Activated CD4-positive, alpha-beta T cell treated with anti-CD3 and anti-CD28 coated beads, Interleukin-2, amount 50 U/mL, for 4 hours (primary cell): ENCODE measurements at places on chromosomes 3 and 15.
A peak's percentile ranks its signal among the peaks of the same experiment; 100 is the strongest.

- no peak for DNase-seq
Observed at GRCh38 chr3:196162679-196163078, 48.5 kb downstream of the ZDHHC19 start.

DNA sequence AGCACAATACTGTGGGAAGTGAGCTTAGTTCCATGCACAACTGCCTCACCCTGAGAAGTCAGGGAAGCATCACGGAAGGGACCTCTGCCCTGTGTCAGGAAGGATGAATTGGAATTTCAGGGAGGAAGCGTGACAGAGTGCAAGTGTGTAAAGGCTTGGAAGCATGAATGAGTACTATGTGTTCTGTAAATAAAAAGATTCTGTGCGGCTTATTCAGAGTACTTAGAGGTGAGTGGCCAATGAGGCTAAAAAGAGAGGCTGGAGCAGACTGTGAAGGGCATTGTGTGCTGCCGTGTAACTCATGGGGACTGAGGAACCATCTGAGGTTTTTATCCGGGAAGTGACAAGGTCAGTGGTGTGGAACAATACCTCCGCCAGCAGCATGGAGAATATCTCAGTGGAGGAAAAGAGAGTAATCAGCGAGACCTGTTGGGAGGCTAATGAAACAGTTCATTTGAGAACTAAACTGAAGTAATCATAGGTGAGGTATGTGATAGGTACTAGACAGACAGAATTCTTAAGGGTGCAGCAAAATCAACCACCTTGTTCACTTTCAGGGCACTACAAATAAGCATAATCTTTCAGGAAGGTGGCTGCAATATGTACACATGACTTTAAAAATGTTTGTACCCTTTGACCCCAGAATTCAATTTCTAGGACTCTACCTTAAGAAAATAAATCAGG lies 64.9 kb upstream of the SPRED1 start:
- DNase-seq = no peak

GRCh38 chr3:134282659-134283047 lies 32.0 kb upstream of the RYK start:
- no peak for DNase-seq

GRCh38 chr3:134978658-134979057 lies 183.6 kb downstream of the EPHB1 start:
- no peak for DNase-seq

- DNase-seq = no peak
Observed at GRCh38 chr15:95292785-95293450, 1037.6 kb upstream of the NR2F2 start.

- DNase-seq = no peak
Observed at GRCh38 chr3:143604402-143605185, 243.7 kb downstream of the SLC9A9 start.

GRCh38 chr3:23608650-23609049 lies 197.1 kb upstream of the UBE2E1 start:
- no peak for DNase-seq

- DNase-seq = no peak
Observed at GRCh38 chr3:169094204-169094603, 569.3 kb downstream of the MECOM start.

- DNase-seq = peak; percentile 19
Observed at GRCh38 chr15:94229591-94230369, 1.6 kb upstream of the MCTP2 start.

GRCh38 chr3:144301863-144302262 lies 330.2 kb downstream of the DIPK2A start:
- no peak for DNase-seq

DNA sequence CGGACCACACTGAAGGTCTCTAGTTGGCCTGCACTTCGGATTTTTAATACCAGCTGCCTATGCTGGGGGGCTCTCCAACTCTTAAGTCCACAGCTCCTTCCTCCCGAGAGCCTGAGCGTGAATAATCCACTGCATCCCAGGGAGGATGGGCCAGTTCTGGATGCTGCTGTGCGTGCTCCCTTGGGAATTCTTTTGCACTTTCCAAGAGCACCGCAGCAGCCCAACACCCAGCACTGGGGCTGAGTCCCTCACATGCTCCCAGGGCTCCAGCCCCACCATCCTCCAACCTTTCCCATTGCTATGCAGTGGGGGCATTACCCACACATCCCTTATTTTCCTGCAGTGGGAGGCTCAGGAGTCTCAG lies 136.4 kb upstream of the IQSEC1 start:
- no peak for DNase-seq

DNA sequence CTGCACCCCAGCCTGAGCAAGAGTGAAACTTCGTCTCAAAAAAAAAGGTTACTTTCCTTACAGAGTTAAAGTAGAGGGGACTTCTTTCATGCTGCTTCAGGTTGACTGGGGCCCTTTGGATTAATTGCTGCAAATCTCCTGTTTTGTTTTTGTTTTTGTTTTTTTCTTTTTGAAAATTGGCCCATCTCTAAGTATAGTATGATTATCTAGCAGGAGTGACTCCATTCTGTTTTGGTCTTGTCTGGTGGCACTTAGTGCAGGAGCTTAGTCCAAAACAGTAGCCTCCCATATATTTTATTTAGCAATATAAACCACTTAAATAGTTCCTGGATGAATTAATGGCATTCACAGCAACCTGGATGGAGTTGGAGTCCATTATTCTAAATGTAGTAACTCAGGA lies 113.0 kb downstream of the RPL22L1 start:
- DNase-seq = no peak

DNA sequence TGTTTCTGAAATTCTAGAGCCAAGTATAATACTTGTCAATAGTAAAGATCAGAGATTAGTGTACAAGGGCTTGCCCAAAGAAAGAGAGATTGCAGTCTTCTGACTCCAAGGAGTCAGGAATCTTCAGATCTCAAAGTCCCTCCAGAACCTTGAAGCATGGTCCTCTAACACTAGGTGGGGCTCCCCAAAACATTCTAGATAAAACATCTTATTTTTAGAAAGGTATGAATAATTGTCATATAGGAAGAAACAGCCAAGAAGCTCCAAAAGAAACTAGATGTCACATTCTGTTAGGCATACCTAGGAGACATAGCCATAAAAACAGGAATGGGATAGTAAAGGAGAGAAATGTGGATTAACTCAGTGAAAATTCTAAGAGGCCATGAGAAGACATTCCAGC lies 10.7 kb downstream of the MUC13 start:
- DNase-seq = no peak

GRCh38 chr15:36831125-36831903 lies 251.9 kb downstream of the CDIN1 start:
- no peak for DNase-seq

GRCh38 chr3:116607205-116607604 lies 102.4 kb upstream of the TUSC7 start:
- DNase-seq = no peak

DNA sequence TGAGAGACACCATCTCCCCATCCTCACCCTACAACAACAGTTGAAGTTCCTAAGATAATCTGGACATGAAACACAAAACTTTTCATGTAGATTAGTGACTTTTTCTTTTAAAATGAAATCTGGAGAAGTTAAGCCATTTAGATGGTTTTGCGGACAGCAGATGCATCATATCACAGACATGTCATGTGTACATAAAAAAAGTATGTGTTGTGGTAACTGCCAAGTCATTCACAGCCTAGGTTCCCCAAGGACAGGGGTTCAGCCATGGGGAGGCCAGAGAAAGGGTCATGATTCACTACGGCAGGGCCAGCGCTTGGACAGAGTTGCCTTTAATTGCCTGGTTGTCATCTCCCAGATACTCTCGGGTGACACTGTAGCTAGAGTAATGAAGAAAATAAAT lies 163.2 kb downstream of the PDZRN3 start:
- DNase-seq = no peak

- no peak for DNase-seq
Observed at GRCh38 chr15:62145015-62145735, 19.9 kb downstream of the C2CD4B start.

DNA sequence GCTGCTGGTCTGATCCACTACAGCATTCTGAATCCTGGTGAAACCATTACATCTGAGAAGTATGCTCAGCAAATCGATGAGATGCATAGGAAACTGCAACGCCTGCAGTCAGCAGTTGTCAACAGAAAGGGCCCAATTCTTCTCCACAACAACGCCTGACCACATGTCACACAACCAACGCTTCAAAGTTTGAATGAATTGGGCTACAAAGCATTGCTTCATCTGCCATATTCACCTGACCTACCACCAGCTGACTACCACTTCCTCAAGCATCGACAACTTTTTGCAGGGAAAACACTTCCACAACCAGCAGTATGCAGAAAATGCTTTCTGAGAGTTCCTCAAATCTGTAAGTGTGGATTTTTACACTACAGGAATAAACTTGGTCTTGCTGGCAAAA lies 54.7 kb upstream of the C2CD4B start:
- no peak for DNase-seq

DNA sequence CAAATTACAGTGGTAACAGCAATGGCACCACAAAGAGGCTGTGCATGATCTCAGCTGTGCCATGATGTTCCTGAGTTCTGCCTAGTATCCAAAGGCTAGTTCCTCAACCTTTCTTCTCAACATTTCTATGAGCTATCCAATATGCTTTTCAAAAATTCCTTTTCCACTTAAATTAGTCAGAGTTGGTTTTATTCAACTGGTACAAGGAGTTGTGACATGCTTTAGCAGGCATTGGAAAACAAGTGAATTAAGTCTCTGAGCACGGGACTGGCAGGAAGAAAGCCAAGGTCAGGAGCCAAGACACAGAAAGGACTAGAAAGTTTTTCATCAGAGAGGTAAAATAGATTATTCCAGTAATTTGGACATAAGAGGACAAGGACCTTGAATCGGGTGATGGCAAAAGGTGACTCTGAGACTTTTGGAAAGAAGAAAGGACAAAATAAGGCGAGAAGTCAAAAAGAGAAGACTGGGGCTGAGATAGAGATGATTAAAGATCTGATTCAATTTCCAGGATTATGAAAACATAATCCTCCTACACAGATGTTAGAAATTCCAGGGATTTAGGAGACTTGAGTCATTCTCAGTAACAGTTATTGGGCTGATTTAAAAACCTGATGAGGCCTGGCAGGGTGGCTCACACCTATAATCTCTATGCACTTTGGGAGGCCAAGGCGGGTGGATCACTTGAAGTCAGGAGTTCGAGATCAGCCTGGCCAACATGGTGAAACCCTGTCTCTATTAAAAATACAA lies 36.1 kb downstream of the PBRM1 start:
- no peak for DNase-seq

DNA sequence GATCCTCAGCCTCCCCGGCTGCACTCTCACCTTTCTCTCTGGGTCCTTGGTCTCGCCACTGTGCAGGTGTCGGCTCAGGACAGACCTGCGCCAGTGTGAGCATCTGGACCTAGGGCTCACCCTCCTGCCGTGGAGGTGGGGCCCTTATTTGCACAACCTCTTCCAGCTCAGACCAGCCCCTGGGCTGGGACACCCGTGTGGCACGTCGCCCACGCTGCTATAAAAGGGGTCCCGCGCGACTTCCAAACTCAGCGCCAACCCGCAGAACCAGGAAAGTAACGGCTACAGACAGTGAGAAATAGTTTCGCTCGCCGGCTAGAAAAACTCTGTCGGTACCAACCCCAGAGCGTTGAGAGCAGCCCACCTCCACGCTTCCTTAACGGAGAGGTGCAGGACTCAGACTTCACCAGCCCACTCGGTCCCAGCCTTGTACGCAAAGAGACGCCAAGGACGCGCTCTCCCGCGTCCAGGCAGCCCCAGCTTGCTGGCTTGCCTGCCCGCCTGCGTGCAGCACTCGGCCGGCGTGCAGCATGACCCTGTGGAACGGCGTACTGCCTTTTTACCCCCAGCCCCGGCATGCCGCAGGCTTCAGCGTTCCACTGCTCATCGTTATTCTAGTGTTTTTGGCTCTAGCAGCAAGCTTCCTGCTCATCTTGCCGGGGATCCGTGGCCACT lies at the start of the genes DUOX2 and DUOXA2:
Gene DUOX2, minus strand, starts transcription at position 97 of the 675 bp plus-strand sequence. CDS start 761 bp downstream, outside the sequence.
Gene DUOXA2, plus strand, starts transcription at position 251 of the 675 bp plus-strand sequence. Its CDS starts 280 bp downstream, at position 531.
- no peak for DNase-seq

DNA sequence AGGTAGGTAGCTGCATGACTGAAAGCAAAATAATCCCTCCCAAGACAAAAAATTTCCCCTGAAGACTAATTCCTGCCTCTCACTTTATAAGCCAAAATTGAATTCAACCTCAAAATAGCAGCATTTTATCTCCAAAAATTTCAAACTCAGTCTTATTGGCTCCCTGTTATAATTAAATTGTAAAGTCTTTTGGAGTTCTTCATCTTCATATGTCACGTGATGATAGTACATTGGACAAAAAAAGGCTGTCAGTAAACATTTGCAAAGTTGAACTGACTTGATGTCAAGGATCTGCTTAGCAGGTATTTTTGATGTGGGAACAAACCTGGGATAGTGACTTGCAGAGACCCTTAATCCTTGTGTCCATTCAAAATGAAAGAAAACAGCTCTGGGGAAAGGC lies 98.4 kb upstream of the SPRED1 start:
- DNase-seq = no peak

- DNase-seq = no peak
Observed at GRCh38 chr15:70200511-70201424, 103.1 kb upstream of the TLE3 start.

GRCh38 chr3:143203848-143204247 lies 84.3 kb downstream of the CHST2 start:
- no peak for DNase-seq

GRCh38 chr15:96052572-96053030 lies 277.9 kb upstream of the NR2F2 start:
- no peak for DNase-seq

DNA sequence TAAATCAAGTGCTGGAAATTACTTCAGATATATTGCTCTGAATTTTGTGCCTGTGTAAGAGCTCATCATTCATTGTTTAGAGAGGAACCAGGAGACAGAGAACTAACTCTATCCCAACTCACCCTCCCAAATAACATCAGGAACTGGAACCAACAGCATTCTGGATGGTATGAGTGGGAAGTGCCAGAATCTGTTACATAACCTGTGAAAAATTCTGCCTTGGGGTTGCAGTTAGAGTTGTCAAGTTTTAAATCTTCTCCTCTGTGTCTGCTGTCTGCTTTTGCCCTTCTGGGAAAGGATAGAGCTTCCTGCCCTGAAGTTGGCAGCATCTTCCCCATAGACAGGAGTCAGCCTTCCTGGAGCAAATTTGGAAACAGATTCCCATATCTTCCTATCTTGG lies 41.2 kb downstream of the TIMP4 start:
- no peak for DNase-seq

- DNase-seq = no peak
Observed at GRCh38 chr15:31408724-31409123, 82.1 kb downstream of the KLF13 start.

DNA sequence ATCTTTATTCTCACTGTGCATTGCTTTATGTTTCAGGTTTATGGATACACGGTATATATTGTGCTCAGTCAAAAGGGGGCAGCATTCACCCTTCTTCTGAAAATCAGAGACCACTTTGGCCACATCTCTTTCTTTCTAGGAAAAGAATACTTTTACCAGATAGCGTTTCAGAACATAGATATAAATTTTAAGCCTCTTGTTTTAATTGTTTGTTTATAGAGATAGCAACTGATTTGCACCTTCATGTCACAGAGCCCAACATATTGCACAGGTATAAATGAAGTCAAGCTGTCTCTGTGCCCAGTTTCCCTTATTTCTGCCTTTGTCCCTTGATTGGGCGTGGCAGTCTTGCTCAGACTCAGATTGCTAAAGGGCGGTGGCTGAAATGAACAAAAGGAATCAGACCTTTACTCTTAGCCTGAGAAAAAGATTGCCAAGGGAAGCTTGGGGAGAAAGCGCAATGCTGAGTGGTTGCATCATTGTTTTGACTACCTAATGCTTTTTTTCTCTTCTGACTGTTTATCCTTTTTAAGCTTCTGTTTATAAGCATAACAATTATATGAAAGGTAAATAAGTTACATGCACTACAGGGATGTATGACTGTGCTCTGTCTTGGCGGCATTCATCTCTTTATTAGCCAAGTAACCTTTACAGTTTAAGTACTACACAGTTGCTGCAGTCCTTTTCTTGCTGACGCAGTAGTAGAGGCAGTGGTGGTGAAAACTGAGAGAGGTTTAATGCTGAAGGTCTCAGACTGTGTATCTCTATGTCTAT lies 70.8 kb upstream of the ZBTB20 start:
- DNase-seq = no peak
